ENCODE measurements at places on chromosomes 5 and 9.

GRCh38 chr9:136686794-136687711 is at the start of gene AGPAT2:
Gene AGPAT2, minus strand, starts transcription at chr9:136687457. Its CDS starts 100 bp downstream, at chr9:136687357.
- DNase-seq = peak; percentile 37

GRCh38 chr5:160128632-160129031 is 9.4 kb upstream of the PWWP2A start:
- DNase-seq = no peak

GRCh38 chr5:78916044-78916443 is 69.1 kb downstream of the ARSB start:
- DNase-seq = no peak

GRCh38 chr9:83449166-83449565 is 89.0 kb downstream of the FRMD3 start:
- no peak for DNase-seq

GRCh38 chr5:153458268-153458667 is 32.2 kb upstream of the GRIA1 start:
- no peak for DNase-seq

GRCh38 chr9:90927496-90927895 is 125.9 kb downstream of the SYK start:
- DNase-seq = no peak

DNA sequence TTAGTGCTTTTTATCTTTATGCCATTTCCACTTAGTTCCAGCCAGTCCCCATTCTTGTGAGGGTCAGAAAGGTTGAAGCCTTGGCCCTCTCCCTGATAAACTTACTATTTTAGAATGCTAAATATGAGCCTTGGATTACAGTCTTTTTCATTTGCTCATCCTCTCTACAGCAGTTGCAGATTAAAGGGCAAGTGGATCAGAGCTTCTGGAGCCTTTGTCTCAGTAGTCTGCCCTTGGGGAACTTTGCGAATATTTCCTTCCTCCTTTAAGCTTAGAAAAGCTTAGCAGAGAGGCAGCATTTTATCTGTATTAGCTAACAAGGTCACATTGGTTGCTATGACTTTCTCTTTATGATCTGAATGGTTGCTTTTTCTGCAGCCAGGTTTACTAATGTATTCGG is 11.5 kb downstream of the FSD1L start:
- DNase-seq = no peak

GRCh38 chr5:138809391-138809790 is 56.2 kb downstream of the CTNNA1 start:
- DNase-seq = no peak

GRCh38 chr5:103785569-103785968 is 223.0 kb upstream of the NUDT12 start:
- DNase-seq = no peak

DNA sequence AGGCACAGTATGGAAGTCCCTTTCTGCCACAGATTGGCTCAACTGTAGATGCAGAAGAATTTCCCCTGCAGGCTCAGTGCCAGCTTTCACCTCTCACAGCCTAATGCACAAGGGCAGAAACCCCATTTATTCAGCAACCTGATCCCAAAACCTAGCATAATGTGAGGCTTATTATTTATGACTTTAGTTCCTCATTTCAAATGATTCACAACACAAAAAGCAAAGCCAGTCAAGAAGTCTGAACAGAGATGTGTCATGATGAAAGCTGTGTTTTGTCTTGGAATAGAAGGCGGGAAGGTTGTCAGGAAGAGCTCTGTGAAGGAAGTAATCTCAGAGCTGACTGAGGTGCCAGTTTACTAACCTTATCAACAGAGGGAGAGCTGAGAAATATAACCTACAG is 369.7 kb downstream of the LRRC70 start:
- DNase-seq = no peak

DNA sequence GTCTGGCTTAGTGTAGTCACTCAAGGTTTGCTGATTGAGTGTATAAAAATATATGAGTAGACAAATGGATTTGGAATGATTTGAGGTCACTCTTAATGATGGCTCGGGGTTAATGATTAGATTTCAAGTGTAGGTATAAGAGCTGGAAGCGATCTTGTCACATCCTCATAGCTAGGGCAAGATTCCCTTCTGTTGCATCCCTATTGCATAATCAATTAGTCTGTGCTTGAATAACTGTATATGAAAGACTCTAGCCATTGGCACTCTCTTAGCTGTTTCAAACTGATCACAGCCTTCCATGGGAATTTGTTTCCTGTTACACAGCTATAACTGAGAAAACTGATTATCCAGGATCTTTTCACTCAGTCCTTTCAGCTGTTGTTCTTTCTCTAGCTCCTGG is 811.6 kb downstream of the TLE4 start:
- DNase-seq = no peak

DNA sequence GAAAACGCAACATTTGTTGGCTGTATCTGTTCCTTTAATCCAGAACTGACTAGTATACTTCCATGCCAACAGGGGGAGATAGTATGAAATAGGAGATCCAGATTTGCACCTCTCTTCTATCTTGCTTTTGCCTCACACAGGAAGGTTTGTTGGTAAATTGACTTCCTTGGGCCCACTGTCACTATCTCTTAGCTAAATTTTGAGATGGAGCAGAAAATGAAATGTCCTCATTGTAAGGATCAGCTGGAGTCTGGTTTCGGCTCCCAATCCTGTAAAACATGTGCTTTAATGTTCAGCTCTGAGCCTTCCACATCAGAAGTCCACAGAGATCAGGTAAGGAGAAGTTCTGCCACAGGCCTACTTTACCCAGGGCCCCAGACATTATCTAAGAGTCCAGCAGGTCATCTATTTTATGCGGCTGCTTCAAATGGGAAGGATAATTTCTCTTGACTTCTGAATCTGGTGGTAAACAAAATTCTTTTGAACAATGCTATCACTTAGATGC is 176.8 kb downstream of the FER start:
- DNase-seq = no peak

GRCh38 chr5:148922606-148923005 is 96.2 kb downstream of the ADRB2 start:
- no peak for DNase-seq

Measured in stimulated activated CD4-positive, alpha-beta T cell treated with anti-CD3 and anti-CD28 coated beads, TNF-alpha, amount 100 ng/mL, for 4 hours (primary cell).